ENCODE measurements at places on chromosomes 5 and 9.

- no peak for DNase-seq
These were observed 25.7 kb downstream of the LRRTM2 start for GRCh38 chr5:138849439-138849838.

- no peak for DNase-seq
These were observed 143.9 kb downstream of the C9orf50 start for GRCh38 chr9:129476821-129477611.

- no peak for DNase-seq
These were observed 247.4 kb downstream of the CDH9 start for GRCh38 chr5:26791021-26791420.

DNA sequence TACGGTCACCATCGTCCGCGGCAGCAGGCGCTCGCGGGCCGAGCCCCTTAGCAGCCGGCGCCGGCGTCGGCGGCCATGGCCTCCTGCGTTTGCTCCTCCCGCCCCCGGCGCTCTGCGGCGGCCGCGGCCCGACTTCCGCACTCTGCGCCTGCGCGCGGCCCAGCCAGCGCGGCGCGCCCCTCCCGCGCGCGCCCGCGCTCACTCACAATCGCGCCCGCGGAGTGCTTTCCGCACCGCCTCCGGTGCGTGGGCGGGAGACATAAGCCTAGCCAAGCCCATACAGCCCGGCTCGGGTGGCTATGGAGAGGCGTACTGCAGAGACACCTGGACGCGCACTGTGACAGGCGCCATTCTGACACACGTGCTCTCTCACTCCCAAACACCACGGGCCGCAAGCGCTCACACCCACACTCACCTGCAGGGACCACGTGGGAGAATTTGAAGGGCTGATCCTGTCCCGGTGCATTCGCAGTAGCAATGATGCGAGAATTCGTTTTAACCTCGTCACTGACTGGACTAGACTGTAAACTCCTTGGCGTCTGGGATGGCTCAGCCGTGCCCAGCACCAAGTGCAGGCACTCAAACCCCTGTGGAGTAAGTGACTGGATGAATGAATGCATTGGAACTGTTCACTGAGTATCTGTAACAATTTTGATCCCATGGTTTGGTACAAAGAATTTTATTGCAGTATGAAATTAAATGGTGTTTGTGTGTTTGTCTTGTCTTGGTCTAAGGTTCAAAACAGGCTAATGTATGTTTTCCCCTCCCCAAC lies at the start of gene RNF145:
TSS of gene RNF145 (minus strand) at position 116 of the 772 bp plus-strand sequence. CDS start 5,936 bp downstream, outside the sequence.
- DNase-seq, result no peak

DNA sequence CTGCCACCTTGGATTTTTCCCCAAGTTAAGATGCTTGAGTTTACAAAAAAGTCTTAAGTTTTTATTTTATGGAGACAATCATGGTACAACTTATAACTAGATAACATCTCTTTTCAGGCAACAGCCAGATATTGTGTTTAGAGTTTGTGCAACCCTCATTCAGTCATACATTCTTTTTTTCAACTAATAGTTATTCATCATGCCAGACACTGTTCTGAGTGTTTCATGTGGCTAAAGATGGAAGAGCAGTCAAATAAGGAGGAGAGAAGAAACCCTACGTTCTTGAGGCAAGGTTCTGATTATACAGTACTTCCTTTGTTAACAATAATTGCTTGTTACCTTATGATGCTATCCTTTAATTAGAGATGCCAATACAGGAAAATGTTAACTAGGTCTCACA lies 42.1 kb upstream of the ZNF462 start:
- no peak for DNase-seq

- no peak for DNase-seq
These were observed 62.8 kb downstream of the HMCN2 start for GRCh38 chr9:130328349-130328801.

GRCh38 chr5:133260715-133261114 lies 208.9 kb downstream of the HSPA4 start:
- DNase-seq, result no peak

DNA sequence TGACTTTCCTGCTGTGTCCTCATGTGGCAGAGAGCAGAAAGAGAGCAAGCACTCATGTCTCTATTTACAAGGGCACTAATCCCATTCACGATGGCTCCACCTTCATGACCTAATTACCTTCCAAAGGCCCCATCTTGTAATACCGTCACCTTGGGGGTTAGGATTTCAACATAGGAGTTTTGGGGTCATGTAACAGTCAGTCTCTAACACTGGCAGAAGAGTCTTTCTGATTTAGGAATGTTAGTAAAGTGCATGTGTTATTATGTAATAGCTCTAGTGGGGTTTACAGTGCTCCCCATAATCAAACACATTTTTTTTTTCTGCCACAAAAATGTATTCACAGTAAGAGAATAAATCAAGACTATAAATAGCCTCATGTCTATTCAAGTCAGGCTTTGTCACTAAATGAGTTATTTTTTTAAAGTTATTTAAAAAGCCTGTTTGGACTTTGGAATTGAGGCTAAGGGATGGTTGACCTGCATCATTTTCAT lies 19.1 kb downstream of the GALNT10 start:
- DNase-seq, result no peak

DNA sequence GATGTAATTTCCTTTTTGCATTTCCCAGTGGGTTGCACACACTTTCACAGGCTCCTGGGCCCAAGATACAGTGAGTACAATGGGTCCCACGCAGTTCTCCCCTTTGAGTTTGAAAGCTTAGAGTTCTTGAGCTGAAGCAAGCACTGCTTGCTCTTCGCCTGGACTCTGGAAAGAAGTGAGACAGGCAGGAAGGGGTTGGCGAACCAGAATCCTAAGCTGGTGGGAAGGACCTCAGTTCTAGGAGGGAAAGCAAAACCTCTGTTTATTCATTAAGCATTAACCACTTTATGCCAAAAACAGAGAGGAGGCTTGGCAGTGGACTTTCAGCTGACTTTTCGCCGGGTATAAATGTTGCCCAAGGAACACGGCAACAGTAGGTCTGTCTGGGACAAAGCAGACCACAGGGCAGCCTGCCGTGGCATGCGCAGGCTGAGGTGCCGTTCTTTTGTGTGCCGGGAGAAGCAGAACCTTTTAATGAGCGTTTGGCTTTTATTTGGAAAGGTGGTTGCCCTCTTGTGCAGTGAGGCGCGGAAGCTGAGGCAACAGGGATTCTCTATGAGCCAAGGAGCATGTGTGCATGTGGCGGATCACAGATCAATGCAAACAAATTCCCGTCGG lies 239.9 kb upstream of the PANK3 start:
- no peak for DNase-seq

- no peak for DNase-seq
These were observed 7.3 kb upstream of the RPS6 start for GRCh38 chr9:19387317-19387716.

GRCh38 chr9:89548071-89548638 lies 50.2 kb upstream of the SEMA4D start:
- no peak for DNase-seq

GRCh38 chr5:107542831-107543231 lies 127.9 kb downstream of the EFNA5 start:
- no peak for DNase-seq

- no peak for DNase-seq
These were observed 69.1 kb upstream of the NR4A3 start for GRCh38 chr9:99752417-99753109.

DNA sequence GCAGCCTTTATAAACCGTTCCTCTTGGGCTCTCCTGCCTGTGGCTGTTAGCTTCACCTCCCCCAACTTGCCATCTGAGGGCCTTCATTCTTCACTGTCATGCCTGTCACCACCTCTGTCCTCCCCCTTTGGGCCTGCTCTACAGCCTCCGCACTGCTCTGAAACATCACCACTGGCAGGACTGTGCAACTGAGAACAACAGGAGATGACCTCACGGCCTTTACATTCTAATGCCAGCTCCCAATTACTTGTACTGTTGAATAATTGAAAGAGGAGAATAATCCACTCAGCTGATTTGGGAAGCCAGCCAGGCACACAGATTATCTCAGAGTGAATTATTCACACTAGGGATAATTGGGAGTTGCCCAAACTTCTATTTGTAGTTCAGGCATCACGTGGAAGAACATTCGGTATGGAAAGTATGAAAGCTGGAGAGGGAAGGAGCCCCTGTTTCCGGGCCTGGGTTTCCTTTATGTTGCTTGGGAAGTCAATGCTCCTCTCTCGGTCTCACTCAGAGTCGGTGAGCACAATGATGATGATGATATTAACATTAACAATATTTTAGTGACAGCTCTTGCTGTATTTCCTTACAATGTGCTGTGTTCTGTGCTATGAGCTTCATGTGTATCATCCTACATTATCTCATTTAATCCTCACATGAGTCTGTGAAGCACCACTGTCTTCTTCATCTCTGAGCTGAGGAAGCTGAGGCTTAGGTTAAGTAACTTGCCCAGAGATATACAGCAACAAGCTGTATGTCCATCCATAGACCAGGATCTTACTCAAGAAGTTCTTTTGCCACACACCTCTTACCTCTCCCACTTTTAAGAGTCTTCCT lies 99.3 kb upstream of the LRRTM2 start:
- peak; percentile 97 for DNase-seq

- no peak for DNase-seq
These were observed 33.8 kb upstream of the TJP2 start for GRCh38 chr9:69140123-69140735.

DNA sequence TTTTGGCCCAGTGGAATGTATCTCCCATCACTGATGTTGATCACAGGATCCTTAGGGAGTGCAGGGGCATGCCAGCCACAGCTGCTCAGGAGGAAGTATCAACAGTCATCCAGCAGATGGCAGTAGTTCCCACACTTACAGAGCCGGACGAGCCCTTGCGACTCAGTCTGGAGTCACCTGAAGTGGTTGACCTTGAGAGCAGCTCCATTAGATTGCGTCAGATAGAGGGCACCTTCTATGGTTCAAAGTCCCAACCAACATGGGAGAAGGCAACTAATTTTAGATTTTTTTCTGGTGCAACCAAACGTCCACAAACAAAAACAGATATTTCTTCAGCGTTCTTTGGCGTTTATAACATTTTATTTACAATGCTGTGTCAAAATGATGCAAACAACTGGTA lies 124.5 kb downstream of the EGFLAM start:
- DNase-seq, result peak; percentile 24

GRCh38 chr5:165370794-165371193 lies 1865.4 kb downstream of the MAT2B start:
- no peak for DNase-seq

DNA sequence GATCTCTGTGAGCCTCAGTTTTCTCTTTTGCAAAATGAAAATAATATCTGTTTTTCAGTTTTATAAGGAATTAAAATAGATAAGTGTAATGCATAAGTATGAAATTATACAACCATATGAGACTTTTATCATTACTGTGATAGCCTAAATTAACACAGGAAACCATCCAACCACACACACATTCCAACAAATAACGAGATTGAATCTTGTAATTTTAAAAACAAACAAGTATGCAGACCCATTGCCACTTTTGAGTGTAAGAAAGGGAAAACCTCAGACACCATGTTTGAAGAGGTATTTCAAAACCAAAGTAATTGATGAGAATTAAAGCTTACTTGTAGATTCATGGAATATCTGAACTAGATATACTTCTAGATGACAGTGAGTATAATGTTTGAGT lies 32.0 kb downstream of the XRCC4 start:
- DNase-seq, result no peak

- no peak for DNase-seq
These were observed 236.2 kb downstream of the IRX2 start for GRCh38 chr5:2515180-2515764.

DNA sequence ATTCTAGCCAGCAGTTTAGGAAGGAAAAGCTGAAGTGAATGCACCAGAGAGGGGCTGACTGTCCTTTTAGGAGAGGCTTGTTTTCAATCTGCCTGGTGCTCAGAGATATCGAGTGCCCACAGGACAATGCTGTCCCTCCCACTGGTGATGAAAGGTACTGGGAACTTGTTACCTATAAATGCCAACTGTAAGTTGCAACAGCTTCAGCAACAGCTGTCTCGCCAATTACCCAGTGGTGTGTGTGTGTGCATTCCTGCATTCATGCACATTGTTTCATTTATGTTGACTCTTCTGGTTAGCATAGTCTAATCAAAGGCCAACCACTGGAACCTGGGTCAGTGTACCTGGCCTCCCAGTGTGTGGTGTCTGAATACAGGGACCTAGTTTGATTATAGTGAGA lies 161.1 kb downstream of the CSNK1G3 start:
- no peak for DNase-seq

GRCh38 chr5:149053072-149053695 lies 9.7 kb downstream of the SH3TC2 start:
- DNase-seq, result peak; percentile 87

GRCh38 chr5:159874263-159874662 lies 42.0 kb upstream of the ADRA1B start:
- DNase-seq, result no peak

- no peak for DNase-seq
These were observed 3.1 kb downstream of the MRPS2 start for GRCh38 chr9:135503371-135504261.

- no peak for DNase-seq
These were observed 102.7 kb upstream of the MVB12B start for GRCh38 chr9:126223798-126224531.

- peak; percentile 51 for DNase-seq
These were observed 44.9 kb upstream of the RAPGEF6 start for GRCh38 chr5:131679911-131680310.

DNA sequence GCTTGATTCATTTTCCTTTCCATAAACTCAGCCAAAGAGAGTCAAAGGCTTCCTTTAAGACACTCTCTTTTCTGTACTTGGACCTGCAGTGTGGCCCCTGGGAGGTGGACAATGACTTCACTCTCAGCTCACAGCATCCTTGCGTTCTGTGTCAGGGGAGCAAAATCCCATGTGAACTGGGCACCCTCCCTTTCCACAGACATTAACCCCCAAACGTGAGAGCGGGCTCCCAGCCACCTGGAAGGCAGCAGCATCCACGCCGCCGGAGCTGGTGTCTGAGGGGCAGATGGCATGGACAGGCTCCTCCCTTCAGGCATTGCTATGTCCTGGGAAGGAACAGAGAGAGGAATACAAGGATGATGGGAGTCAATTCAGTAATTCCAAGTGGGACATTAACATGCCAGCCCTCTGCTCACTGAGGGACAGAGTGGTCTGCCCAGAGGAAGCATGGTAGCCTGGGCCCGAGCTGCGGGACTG lies 39.5 kb downstream of the TRIP13 start:
- DNase-seq, result no peak

- no peak for DNase-seq
These were observed 68.3 kb upstream of the TBC1D2 start for GRCh38 chr9:98323831-98324135.

DNA sequence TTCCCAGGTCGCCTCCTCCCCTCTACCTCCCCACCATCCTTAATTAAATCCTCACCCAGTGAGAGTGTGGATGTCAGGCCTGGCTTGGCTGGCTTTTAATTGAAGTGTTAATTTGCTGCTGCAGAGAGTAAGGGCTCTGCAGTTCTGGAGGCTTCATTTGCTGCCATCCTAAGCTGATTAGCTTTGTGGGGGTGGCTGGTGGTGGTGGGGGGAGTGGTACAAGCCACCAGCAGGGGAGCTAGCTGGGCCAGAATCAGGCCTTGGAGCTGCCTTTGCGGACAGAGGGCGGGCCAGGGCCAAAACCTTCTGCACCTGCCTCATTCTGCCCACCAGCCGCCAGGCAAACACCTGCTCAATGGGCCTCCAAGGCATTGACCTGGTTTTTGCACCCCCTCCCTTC lies 26.8 kb upstream of the TIFAB start:
- DNase-seq, result no peak

- DNase-seq, result peak; percentile 68
These were observed 207.9 kb downstream of the C9orf50 start for GRCh38 chr9:129412814-129413536.

GRCh38 chr9:112787978-112788377 lies 37.4 kb downstream of the SNX30 start:
- DNase-seq, result no peak

- no peak for DNase-seq
These were observed 590.3 kb upstream of the C9orf72 start for GRCh38 chr9:28163619-28164018.

GRCh38 chr9:70438341-70438928 lies 24.0 kb upstream of the KLF9 start:
- DNase-seq, result peak; percentile 55

All from retinal pigment epithelial cell (primary cell).